ENCODE measurements at places on chromosomes 16 and 17. TPM values are rescaled to one million over a fixed set of nuclear protein-coding genes. Genes with fewer than 3 reads are reported as not detected.

DNA sequence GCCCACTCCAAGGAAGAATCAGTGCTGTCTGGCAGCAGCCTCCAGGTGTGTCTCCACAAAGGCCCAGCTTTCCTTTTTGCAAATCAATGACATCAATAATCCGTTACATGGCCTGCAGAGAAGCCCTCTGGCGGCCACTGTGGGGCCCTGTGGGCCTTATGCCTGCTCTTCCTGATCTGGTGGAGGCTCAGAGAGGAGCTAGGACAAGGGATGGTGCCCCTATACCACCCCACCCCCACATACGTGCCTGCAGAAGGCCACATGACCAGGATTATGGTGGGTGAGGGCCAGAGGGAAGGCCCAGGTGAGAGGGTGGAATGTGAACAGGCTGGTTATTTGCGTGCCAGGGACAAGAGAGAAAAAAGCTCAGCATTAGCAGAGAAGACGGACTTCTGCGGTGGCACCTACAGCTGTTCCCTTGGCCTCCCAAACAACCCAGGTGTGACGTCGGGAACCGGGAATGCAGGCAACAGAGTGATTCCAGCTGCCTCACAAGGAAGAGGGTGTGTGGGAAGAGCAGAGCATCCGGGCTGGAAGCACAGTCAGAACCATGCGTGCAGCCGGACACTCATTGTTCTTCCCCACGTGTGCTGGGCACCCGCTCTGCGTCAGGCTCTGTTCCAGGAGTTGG, 22.5 kb downstream of the EIF4A3 start:
- no peaks in the 10 kb centered on the region for H3K4me1 ChIP-seq
- H3K4me3 ChIP-seq, result no peak overlapping the region
- peak; percentile 41 for DNase-seq
- no peaks in the 10 kb centered on the region for H3K36me3 ChIP-seq

Gene RRAD
- total RNA-seq, result 0.53 TPM

- H3K27ac ChIP-seq, result no peak overlapping the region
- H3K4me1 ChIP-seq, result no peaks in the 10 kb centered on the region
- no peak overlapping the region for H3K4me3 ChIP-seq
- H3K27me3 ChIP-seq, result no peaks in the 10 kb centered on the region
These were observed 38.6 kb upstream of the ZCCHC14 start for GRCh38 chr16:87531418-87531817.

DNA sequence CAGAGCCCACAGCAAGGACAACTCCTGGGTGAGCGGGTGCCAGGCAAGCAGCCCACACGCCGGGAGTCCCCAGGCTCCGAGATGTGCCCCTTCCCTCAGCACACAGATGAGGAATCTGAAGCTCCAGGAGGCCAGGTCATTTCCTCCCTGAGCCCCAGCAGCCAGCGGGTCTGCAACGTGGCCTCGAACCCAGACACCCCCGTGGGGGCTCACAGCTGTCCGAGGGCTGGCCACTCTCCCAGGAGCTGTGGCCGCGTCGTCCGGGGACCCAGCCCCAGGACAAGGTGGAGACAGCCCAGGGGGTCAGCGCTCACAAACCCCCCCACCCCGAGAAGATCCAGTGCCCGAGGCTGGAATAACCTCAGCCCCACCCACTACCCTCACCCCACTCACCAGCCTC, 17.4 kb upstream of the C1QTNF8 start:
- no peaks in the 10 kb centered on the region for H3K27me3 ChIP-seq
- DNase-seq, result no peak
- no peaks in the 10 kb centered on the region for H3K4me1 ChIP-seq
- no peak overlapping the region for H3K4me3 ChIP-seq
- no peaks in the 10 kb centered on the region for H3K36me3 ChIP-seq
- no peak overlapping the region for H3K27ac ChIP-seq

Gene CHMP6
- 29.9 TPM for total RNA-seq

DNA sequence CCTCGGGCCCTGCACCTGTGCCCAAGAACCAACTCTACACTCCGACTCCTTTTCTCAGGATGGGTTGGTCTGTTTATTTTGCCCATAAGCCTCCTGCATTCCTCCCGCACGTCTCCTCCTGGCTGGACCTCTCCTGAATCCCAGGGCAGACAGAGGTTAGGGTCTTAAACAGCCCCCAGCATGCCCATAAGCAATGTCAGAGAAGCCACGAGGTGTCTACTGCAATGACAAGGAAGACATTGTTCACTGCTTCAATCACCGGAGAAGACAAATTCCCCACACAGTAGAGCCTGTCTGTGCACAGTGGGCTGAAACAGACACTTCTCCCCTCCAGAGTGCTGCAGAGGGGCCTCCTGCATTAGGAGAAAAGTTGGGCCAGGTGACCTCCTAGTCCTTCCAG, 230.6 kb upstream of the RPL38 start:
- no peak overlapping the region for H3K27ac ChIP-seq
- H3K27me3 ChIP-seq, result no peaks in the 10 kb centered on the region
- no peaks in the 10 kb centered on the region for H3K36me3 ChIP-seq
- no peak for DNase-seq
- H3K4me3 ChIP-seq, result no peak overlapping the region

GRCh38 chr16:85523602-85524364, 89.3 kb upstream of the GSE1 start:
- no peak overlapping the region for H3K27ac ChIP-seq
- DNase-seq, result no peak
- H3K4me3 ChIP-seq, result no peak overlapping the region
- no peaks in the 10 kb centered on the region for H3K27me3 ChIP-seq

DNA sequence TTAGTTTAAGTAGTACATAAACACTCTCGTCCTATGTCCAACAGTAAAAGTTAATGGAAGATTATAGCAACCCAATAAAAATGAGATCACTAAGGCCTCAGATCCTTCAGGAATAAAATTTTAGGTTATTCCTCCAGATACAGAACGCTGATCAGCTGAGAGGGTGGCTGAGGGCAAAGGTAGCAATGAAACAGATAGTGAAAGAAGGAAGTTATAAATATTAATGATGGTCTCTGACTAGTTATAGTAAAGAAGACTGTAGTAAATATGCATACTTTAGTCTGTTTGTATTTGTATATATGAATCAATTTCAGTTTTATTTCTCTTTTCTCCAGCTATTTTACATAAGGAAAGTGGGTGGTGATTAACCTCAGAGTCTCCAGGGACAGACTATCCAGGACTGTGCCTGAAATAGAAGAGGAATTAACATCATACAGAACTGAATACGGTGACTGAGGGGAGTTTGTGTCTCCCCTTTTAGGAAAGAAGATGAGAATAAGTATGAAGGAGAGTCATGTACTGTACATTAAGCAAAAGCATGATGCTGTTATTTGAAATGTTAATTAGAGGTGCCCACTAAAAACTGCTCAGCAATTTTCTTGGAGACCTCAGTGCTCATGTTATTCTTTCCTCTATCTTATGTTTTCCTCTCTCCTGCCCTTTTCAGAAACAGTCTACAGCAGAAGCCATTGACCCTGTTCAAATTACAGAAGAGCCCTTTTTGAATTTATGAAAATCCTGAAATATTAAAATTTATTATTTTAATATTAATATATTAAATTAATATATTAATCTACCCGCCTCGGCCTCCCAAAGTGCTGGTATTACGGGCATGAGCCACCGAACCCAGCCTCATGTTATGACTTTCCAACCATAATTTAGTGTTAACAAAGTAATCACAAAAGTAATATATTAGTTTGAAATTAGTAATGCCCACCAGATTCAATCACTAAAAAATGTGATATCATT, 36.5 kb upstream of the DHRS7B start:
- H3K27me3 ChIP-seq, result no peaks in the 10 kb centered on the region
- no peak for DNase-seq
- H3K4me1 ChIP-seq, result no peaks in the 10 kb centered on the region

Gene PRRT2
- total RNA-seq, result 2.5 TPM

DNA sequence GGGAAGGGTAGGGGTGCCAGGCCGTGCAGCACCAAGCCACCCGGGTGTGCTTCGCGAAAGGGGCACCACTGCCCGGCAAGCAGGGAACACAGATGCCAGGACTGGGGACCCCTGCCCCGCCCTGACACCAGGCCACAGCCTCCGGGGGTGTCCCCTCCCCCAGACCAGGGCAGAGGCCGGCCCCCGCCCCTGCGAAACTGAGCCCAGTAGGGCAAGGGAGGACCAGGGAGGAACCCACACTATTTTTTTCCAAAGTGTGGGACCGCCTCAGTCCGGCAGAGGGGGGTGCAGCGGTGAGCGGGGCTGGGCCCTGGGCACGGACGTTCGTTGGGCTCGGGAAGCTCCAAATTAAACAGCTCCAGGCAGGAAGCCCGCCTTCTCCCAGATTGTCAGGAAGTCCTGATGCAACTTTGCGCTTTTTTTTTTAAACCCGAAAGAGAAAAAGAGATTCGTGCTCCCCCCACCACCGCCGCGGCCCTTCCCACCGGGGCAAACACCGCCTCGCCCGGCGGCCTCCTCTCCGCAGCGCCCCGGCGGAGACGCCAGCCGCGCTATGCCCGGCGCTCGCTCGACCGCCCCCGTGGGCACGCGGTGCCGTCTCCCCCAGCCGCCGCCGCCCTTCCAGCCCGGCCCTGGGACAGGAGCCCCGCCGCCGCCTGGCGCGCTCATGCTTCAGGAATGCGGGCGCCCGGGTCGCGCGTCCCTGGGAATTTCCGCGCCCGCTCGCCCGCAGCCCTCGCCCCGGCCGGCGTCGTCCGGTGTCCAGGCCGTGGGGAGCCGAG, 755 bp downstream of the PIEZO1 start:
- peak; percentile 67 for DNase-seq
- peaks cover 56% of the 10 kb centered on the region for H3K4me1 ChIP-seq
- peak overlapping the region; percentile 68 for H3K4me3 ChIP-seq
- H3K27me3 ChIP-seq, result no peaks in the 10 kb centered on the region
